ENCODE measurements at places on chromosomes 7 and 10.

GRCh38 chr10:11680496-11680895, 61.7 kb upstream of the ECHDC3 start:
- no peak for DNase-seq

DNA sequence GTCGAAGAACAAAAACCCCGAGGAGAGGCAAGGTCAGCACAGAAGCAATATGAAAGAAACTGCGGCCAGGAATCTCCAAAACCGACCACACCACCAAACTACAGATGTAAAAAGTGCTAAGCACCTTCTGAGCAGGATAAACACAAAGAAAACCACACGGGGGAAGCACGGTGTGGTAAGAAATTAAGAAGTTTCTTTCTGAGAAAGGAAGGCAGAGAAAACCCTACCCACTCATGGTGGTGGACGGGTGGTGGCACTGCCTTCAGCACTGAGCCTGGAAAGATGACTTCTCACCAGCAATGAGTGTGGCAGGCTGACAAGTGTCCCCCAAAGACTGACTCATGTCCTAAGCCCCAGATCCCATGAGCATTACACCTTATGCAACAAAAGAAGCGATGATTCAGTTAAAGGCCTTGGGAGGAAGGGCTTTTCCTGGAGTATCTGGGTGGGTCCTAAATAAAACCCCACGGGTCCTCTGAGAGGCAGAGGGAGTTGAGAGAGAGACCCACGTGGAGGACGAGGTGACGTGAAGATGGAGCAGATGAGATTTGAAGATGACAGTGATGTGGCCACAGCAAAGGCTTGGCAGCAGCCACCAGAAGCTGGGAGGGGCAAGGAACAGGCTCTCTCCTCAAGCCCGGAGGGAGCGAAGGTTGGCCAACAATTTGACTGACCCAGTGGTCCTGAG, 124.9 kb downstream of the DLG5 start:
- peak; percentile 73 for DNase-seq

DNA sequence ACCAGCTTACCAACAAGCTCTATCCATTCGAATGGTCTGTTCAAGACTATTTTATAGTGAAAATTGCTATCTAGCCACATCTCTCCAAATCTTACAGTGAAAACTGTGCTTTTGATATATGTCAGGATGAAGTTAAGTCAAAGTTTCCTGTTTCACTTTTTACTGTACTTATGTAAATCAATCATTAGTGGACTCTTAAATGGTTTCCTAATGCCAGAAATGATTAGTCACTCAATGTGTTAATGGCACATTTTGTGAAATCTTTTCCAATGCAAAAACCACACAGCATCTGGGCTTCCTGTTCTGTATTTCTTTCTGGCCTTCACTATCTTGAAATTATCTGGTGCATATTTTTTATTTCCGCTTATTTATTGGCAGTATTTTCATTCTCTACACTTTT, 87.3 kb upstream of the STEAP1B start:
- DNase-seq = no peak

GRCh38 chr10:99914236-99914635, 95.5 kb downstream of the DNMBP start:
- DNase-seq = no peak

DNA sequence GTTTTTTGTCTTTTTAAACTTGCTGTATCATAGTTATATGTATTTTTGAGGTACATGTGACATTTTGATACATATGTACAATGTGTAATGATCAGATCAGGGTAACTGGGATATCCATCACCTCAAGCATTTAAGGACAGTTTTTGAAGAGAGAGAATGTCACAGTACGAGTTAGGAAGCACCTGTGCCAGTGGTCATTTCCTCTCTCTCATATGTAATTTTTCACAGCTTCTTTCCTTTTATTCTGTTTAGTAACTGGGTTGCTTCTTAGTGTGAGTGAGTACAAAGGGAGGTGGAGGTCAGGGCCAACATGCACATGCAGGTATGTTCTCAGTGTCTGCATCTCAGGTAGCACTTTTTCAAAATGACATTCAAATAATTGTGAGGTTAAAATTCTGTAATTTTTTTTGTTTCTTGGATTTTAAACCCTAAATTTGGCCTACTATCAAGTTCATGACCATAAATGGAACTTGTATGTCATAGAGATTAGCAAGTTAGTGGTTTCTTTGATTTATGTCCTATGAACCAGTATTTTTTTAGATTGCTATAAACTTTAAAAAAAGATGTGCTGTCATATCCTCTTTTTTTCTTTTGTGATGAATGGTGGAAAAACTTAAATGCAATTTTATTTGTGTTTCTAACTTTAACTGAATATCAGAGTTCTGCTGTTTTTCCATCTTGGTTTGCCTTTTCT, 42.7 kb downstream of the SNX10 start:
- DNase-seq = no peak

- no peak for DNase-seq
Observed at GRCh38 chr10:86265895-86266259, 100.7 kb downstream of the GRID1 start.

DNA sequence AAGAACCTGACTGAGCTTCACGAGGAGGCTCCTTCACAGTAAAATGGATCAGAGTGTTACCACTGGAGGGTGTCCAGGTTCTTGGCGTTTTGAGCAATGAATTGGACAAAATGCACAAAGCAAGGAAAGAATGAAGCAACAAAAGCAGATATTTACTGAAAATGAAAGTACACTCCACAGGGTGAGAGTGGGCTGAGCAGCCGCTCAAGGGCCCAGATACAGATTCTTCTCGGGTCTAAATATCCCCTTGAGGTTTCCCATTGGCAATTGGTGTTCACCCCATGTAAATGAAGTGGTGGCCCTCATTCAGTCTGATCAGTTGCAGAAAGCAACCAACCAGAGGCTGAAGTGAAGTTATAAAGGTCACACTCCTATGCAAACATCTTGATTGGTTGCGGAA, 214.7 kb upstream of the SH2B2 start:
- DNase-seq = no peak

- DNase-seq = no peak
Observed at GRCh38 chr7:5692112-5692844, 89.2 kb downstream of the RNF216 start.

DNA sequence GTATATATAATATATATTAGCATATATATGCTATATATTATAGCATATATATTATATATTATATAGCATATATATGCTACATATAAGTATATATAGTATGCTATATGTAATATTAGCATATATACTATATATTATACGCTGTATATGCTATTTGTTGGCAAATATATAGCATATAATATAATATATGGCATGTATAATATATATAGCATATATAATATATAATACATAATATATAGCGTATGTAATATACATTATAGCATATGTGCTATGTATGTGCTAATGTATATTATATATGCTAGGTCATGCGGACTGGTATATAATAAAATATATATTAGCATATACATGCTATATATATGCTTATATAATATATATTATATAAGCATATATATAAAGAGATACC, 72.8 kb downstream of the KMT2E start:
- DNase-seq = no peak

DNA sequence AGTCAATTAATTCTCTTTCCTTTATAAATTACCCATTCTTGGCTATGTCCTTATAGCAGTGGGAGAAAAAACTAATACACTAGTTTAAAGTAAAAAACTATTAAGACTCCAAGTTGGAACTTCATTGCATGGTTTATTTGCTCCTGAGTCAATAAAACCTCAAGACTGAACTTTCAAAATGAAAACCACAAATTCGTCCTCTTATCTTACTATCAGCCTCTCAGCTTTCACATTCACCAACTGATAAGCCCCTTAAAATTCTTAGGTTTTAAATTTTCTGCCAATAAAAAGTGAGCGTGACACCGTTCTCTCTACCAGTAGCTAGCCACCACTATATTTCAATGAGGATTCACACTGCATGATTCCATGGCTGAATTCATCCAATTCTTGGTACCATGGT, 346.4 kb upstream of the NPSR1 start:
- DNase-seq = no peak

DNA sequence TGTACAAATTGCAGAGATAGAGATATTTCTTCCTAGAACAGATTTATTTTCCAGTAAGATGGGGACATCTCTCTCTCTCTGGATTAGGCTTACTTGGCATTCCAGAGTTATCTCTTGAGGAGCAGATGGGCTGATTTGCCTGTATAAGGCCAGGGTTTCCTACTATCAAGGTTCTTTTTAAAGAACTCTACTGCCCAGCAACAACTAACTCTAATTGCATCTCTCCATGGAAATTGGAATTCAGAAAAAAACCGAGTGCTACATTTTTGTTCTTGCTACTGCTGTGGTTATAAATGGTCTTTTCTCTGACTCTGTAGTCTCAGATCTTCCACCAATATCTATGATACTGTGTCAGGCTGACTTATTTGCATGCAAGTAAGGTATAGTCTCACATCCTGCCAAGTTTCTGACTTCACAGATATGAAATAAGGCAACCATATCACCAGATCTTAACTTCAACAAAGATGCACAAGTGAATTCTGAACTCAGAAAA, 161.1 kb downstream of the CRPPA start:
- DNase-seq = no peak

DNA sequence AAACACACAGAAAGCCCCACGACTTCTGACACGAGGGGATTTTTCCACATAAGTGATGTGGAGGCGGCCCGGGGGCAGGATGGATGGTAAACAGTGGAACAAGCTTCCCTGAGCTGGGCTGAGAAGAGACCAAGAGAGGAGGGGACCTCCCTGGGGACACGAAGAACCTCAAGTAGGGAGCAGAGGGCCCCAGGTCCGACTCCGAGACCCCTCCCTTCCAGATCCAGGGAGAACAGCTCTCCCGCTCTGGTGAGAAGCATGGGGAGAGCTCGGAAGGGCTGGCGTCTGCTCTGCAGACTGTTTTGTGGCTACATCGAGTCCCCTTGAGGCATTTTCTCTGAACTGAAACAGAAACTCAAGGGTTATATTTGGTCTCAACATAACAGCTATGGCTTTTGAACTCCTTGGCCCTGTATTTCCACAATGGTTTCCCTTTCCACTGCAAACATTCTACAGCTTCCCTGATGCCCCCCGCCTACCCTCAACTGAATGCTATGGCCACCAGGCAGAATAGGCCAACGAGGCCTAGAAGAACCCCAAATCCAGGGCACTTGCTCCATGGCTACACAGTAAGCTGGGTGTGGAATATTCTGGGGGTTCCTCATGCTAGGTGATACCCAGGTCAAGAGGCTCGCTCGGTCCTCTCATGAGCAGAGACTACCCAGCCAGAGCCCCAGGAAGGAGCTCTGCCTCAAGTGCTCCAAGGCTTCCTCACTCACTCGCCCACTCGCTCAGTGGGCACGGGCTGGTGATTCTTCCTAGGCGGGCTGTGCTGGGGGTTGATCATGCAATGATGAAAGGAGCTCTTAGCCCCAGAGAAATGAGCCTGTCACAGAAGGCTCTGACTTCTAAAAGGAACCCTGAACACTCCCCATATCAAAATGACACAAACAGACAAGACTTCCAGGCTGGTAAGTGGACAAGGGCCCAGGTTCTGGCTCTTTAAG, 47.5 kb downstream of the FAM53B start:
- no peak for DNase-seq

GRCh38 chr10:28769091-28769604, 91.8 kb downstream of the BAMBI start:
- no peak for DNase-seq

DNA sequence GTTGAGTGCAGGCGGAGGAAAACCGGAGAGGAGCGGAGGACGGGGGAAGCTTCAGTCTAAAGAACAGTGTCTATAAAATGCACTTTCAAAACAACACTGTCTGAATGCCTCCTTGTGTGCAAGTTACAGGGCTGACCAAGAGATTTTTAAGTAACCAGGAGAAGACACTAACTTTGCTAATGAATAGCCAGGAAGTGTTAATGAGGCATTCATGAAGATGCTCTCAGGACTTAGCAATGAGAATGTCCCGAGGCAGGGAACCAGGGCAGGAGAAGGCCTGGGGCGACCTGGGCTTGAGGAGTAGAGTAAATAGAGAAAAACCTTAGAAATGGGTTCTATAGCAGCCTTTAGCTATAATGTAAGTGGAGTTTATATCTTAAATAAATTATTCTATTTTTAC, 312.1 kb downstream of the SKIDA1 start:
- DNase-seq = no peak

DNA sequence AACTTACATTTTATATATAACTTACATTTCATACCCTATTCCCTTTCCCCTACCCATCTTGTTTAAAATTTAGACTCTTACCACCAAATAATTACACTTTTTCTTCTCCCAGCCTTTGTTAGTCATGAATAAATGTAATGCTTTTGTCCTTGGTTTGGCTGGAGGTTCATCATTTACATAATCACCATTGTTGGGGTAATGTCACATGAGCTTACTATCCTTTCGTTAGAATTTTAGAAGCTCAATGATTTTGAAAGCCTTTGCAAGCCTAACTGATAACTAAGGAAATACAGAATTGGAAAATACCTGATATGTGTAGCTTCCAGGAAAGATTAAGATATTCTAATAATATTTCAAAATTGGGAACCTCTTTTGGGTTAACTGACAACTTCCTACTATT, 171.7 kb downstream of the PLXDC2 start:
- DNase-seq = no peak

GRCh38 chr10:60394446-60394845, 4.8 kb upstream of the ANK3 start:
- DNase-seq = no peak

DNA sequence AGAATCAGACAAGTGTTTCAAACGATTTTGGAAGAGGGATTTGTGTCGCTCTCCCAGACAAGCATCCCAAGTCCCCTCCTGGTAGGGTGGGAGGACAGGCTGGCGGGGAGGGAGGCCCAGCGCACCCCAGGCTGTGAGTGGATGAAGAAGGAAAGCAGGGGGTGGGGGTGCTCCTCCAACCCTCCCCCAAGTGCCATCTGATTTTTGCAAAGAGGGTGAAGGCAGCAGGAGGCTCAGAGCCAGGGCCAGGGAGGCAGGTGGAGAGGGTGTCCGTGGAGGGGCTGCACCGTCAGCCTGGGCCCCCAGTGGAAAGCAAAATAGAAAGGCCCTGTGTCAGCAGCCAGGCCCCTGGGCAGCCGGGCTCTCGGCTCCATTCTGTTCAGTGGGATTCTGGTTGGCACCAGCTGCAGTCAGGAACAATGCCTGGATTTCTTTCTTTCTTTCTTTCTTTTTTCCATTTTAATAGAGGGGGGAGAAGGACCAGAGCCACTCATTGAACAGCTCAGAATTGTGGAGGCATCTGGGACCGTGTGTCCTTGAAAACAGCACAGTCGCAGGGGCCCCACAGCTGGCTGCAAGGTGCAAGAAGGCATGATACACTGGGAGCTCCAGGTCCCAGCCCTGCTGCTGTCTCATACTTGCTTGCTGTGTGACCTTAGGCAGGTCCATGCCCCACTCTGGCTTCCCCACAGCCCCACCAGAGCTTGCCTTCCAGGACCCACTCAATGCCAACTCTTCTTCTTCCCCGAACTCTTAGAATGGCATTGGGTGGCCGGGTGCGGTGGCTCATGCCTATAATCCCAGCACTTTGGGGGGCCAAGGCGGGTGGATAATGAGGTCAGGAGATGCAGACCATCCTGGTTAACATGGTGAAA, 7.1 kb upstream of the ZMIZ1 start:
- DNase-seq = no peak

GRCh38 chr10:21334891-21335696, 190.4 kb downstream of the SKIDA1 start:
- DNase-seq = no peak

GRCh38 chr10:119562097-119562496, 19.6 kb upstream of the RGS10 start:
- no peak for DNase-seq

GRCh38 chr10:70743430-70743788, 41.8 kb downstream of the TBATA start:
- no peak for DNase-seq
